ENCODE measurements at places on chromosomes 5 and 9. TPM values are rescaled to one million over a fixed set of nuclear protein-coding genes. Genes with fewer than 3 reads are reported as not detected.

The TEK gene
- 0.74 TPM for total RNA-seq

The LECT2 gene
- total RNA-seq: not detected

The SHOC1 gene
- not detected for total RNA-seq

The SOWAHA gene
- total RNA-seq: 4.4 TPM

DNA sequence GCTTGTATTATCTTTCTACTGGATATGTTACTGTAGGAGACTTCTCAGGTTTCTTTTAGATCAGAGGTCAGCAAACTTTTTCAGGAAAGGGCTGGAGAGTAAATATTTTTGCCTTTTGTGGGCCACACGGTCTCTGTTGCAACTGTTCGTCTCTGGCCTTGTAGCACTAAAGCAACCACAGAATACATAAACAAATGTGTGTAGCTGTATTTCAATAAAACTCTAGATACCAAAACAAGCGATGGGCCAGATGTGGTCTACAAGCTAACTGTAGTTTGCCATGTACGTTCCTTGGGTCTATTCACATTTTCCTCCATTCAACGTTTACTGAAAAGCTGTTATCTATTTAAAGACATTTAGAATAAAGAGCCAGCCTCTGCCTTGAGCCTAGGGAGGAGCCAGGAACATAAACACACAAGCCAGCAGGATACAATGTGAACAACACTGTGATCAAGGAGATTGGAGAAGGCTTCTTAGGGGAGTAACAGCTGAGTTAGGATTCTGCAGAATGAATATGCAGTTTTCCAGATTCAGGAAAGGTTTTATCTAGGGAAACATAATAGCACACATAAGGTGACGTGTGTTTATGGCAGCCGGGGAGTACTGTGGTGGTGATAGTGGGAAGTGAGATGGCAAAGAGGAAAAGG lies 33.0 kb upstream of the HOMER1 start:
- H3K36me3 ChIP-seq: peaks cover 3% of the 10 kb centered on the region
- H3K4me1 ChIP-seq: peaks cover 23% of the 10 kb centered on the region
- H3K4me3 ChIP-seq: peak overlapping the region; percentile 66
- peak overlapping the region; percentile 83 for H3K27ac ChIP-seq
- no peak for DNase-seq
- no peaks in the 10 kb centered on the region for H3K27me3 ChIP-seq

DNA sequence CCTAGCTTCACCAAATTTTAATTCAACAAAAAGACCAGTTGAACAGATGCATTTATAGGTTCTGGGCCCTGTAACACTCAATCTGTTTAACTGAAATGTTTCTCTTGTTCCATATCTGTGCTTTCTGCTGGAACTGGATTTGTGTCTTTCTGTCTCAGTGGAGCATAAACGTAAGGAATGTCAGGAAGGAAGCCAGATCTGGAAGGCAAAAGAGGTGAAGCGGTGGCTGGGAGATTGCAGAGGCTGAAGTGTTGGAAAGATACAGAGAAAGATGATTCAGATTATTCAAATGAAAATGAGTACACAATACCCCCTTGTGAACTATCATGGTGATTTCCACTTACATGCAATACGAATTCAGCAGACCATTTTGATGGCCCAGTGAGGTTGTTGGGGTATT lies 406.8 kb downstream of the BRINP1 start:
- H3K4me3 ChIP-seq: no peak overlapping the region
- H3K36me3 ChIP-seq: no peaks in the 10 kb centered on the region
- H3K27me3 ChIP-seq: no peaks in the 10 kb centered on the region

DNA sequence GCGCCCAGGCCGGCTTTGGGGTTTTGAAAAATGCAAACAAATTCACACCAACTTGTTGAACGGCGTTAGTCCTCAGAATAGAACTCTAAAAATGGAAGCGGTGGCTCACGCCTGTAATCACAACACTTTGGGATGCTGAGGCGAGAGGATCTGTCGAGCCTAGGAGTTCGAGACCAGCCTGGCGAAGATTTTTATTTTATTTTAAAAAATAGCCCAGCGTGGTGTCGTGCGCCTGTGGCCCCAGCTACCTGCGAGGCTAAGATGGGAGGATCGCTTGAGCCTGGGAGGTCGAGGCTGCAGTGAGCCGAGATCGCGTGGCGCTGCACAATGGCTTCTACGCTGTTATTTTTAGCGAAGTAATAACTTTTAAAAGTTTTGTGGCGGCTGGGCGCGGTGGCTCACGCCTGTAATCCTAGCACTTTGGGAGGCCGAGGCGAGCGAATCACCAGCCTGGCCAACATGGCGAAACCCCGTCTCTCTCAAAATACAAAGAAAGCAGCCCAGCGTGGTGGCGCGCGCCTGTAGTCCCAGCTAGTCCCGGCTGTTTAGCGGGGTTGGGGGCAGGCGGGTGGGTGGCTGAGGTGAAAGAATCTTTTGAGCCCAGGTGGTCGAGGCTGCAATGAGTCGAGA lies 694 bp upstream of the PLIN2 start:
- DNase-seq: no peak
- H3K36me3 ChIP-seq: peaks cover 13% of the 10 kb centered on the region
- H3K4me3 ChIP-seq: peak overlapping the region; percentile 93

DNA sequence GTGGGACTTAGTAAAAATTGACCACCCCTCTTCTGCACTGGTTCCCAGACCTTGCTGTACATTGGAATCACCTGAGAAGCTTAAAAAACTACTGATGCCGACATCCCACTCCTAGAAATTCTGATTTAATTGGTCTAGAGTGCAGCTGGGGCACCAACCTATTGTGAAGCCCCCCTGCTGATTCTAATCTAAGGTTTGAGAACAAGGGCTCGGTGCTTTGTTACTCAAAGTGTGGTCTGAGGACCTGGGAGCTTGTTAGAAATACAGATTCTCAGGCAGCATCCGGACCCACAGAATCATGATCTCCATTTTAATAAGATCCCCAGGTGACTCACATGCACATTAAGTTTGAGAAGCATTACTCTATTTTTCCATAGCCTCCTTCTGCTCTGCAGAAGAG lies 57.8 kb upstream of the LPAR1 start:
- H3K4me1 ChIP-seq: peaks cover 43% of the 10 kb centered on the region
- no peak for DNase-seq
- H3K36me3 ChIP-seq: no peaks in the 10 kb centered on the region
- H3K27ac ChIP-seq: no peak overlapping the region
- H3K4me3 ChIP-seq: no peak overlapping the region
- peaks cover 17% of the 10 kb centered on the region for H3K27me3 ChIP-seq

GRCh38 chr5:160363660-160364395 lies 6.6 kb downstream of the C1QTNF2 start:
- H3K36me3 ChIP-seq: no peaks in the 10 kb centered on the region
- peaks cover 10% of the 10 kb centered on the region for H3K27me3 ChIP-seq
- H3K27ac ChIP-seq: peak overlapping the region; percentile 45
- DNase-seq: no peak
- H3K4me1 ChIP-seq: peaks cover 20% of the 10 kb centered on the region
- no peak overlapping the region for H3K4me3 ChIP-seq

DNA sequence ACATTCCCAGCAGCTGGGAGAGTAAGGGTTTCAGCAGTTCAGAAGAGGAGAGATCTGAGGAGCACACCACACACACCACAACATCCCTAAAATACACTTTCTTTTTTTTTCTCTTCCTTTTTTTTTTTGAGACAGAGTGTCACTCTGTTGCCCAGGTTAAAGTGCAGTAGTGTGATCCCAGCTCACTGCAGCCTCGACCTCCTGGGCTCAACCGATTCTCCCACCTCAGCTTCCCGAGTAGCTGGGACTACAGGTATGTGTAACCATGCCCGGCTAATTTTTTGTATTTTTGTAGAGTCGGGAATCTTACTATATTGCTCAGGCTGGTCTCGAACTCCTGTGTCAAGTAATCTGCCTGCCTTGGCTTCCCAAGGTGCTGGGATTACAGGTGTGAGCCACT lies 9.7 kb upstream of the UBAP1 start:
- peaks cover 4% of the 10 kb centered on the region for H3K4me1 ChIP-seq
- no peak overlapping the region for H3K4me3 ChIP-seq
- H3K27ac ChIP-seq: no peak overlapping the region
- DNase-seq: no peak
- H3K27me3 ChIP-seq: no peaks in the 10 kb centered on the region

GRCh38 chr9:137173796-137174664 lies 2.2 kb upstream of the TMEM210 start:
- no peaks in the 10 kb centered on the region for H3K36me3 ChIP-seq
- no peak for DNase-seq
- peaks cover 26% of the 10 kb centered on the region for H3K27me3 ChIP-seq
- H3K4me1 ChIP-seq: no peaks in the 10 kb centered on the region

DNA sequence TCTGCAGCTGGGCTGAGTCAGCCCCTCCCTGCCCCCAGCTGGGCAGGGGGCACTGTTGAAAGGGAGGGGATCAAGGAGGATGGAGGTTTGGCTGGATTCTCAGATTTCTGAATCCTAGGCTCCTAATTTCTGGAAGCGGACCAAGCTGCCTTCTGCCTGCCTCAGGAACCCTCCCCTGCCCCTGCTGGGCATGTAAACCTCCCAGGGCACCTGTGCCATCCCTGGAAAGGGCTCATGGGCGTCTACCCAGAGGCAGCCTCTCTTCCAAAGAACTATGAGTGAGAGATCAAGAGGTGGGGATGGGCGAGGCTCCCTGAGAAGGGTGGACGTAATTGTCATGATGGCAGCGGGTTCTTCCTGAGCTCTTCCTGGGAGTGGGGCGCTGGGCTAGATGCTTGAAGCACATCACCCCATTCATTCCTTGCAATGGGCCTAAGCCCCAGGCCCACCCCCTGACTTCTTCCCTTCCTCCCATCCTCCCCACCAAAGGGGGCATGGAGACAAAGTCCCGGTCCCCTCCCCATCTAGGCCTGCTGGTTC lies 21.6 kb downstream of the CSF1R start:
- no peaks in the 10 kb centered on the region for H3K4me1 ChIP-seq
- H3K27ac ChIP-seq: no peak overlapping the region
- no peak overlapping the region for H3K4me3 ChIP-seq
- no peaks in the 10 kb centered on the region for H3K36me3 ChIP-seq

- DNase-seq: no peak
- no peak overlapping the region for H3K4me3 ChIP-seq
- no peaks in the 10 kb centered on the region for H3K4me1 ChIP-seq
- peaks cover 3% of the 10 kb centered on the region for H3K36me3 ChIP-seq
These were observed 118.4 kb downstream of the CTNND2 start for GRCh38 chr5:11785771-11786352.

GRCh38 chr5:50667023-50667652 lies 701 bp downstream of the PARP8 start:
- H3K4me3 ChIP-seq: peak overlapping the region; percentile 100
- H3K4me1 ChIP-seq: peaks cover 12% of the 10 kb centered on the region
- H3K27ac ChIP-seq: peak overlapping the region; percentile 99
- H3K27me3 ChIP-seq: peaks cover 10% of the 10 kb centered on the region
- H3K36me3 ChIP-seq: no peaks in the 10 kb centered on the region

GRCh38 chr9:122402403-122402871 lies 31.6 kb downstream of the PTGS1 start:
- no peak overlapping the region for H3K27ac ChIP-seq
- no peaks in the 10 kb centered on the region for H3K36me3 ChIP-seq
- no peak overlapping the region for H3K4me3 ChIP-seq
- no peak for DNase-seq

DNA sequence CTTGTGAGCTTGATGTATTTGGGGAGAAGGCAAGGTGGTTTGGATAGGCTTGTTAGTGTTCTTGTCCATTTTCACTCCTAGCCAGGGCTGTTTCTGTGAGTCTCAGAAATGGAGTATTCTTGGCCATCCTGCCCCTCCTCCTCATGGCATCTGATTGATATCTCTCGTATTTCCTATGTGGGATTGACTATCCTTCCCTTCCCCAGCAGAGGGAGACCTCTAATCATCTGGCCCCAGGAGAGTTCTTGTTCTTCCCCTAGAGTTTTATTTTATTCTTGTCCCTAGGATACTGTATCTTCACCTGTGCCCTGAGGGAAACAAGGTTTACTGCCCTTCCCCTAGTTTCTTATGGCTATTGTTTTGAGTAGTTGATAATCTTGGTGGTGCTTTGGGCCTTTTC lies 114.4 kb downstream of the VPS13A start:
- H3K27me3 ChIP-seq: no peaks in the 10 kb centered on the region
- peaks cover 37% of the 10 kb centered on the region for H3K36me3 ChIP-seq
- DNase-seq: no peak
- no peak overlapping the region for H3K4me3 ChIP-seq
- H3K27ac ChIP-seq: no peak overlapping the region

GRCh38 chr5:149422366-149423048 lies 43.4 kb upstream of the IL17B start:
- peaks cover 49% of the 10 kb centered on the region for H3K4me1 ChIP-seq
- peak; percentile 82 for DNase-seq

GRCh38 chr5:91219803-91220371 lies 163.2 kb downstream of the ARRDC3 start:
- peaks cover 11% of the 10 kb centered on the region for H3K4me1 ChIP-seq
- no peak overlapping the region for H3K4me3 ChIP-seq
- no peak for DNase-seq
- no peaks in the 10 kb centered on the region for H3K36me3 ChIP-seq
- H3K27me3 ChIP-seq: no peaks in the 10 kb centered on the region
